ENCODE measurements at places on chromosomes 7 and 10. TPM values are rescaled to one million over a fixed set of nuclear protein-coding genes. Genes with fewer than 3 reads are reported as not detected.

DNA sequence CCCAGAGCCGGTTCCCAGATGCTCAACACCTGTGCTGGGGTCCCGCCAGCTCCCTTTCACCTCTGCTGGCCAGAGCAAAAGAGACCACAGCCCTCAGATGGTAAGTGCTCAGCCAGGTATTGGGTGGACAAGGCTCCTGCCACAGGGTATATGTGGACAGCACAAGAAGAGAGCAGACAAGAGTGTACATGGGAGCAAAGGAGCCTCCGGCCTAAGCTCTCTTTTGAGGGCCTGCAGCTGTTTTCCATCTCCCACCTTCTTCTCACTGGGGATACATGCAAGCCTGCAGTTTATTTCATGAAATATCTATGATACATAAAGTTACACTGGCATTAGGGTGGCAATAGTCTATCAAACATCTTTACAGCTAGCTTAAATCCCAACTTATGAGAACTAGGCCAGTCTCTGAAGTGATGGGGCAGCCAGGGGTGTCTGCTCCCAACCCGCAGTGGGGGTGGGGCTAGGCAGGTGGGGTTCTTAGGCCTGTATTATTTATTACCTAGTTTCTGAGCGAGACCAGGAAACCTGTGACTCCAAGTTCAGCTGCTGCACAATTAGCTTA, 50.4 kb upstream of the DDC start:
- no peak for DNase-seq

GRCh38 chr7:138889582-138890498, 91.3 kb downstream of the KIAA1549 start:
- no peak for DNase-seq

The STRIP2 gene
- total RNA-seq = 5.8 TPM

DNA sequence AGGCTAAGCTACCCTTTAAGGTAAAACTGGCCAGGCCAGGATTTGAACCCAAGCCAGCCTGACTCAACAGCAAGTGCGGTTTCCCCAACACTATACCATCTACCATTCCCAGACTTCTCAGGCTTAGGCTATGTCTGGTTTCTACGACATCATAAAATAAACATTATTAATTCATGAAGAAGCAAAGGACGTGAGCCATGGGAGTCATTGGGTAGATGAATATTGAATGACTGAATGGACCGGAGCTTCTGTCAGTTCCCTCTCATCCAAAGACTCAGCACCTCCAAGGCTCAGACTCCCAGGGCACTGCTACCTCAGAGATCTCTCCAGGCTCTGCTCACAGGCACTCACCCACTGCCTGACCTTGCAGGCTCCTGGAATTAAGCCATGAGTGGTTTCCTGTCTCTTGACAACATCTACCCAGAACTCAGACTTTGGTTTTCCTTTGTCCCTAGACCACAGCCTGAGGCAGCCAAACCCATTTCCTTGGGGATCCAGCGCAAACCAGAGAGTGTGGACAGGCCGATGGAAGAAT, 64.6 kb upstream of the STEAP1B start:
- DNase-seq = no peak
